NCI-H2081 treated with DMSO at 0.1 percent for 48 hours (cell line): ENCODE measurements at places on chromosomes 5 and 9.

GRCh38 chr5:58860680-58861079 is 277.8 kb downstream of the RAB3C start:
- DNase-seq = no peak

GRCh38 chr5:172420235-172420939 is 33.9 kb downstream of the SH3PXD2B start:
- no peak for DNase-seq

DNA sequence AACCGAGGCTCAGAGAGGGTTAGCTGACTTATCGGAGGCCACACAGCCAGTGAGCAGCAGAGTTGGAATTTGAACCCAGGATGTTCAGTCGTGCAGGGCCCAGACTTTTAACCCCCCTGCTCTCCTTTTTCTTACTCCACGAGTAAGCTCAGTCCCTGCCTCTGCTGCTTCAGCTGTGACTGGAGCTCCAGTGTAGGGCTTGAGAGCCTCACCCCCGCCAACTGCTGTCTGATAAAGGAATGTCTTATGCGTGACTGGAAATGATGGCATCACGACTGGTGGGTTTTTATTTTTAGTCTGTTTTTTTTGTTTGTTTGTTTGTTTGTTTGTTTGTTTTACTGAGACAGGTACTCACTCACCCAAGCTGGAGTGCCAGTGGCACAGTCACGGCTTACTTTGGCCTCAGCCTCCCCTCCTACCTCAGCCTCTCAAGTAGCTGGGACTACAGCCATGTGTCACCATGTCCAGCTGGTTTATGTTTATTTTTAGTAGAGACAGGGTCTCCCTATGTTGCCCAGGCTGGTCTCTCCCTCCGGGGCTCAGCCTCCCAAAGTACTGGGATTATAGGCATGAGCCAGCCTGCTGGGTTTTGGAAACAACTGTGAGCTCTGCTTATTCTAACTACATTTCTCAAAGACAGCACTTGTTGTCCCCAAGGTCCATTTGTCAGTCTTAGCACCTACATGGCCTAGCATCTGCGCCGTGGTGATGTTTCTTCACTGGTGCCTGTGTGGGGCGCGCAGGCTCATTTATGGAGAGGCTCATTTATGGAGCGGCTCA is 52.5 kb upstream of the NCS1 start:
- DNase-seq = no peak

DNA sequence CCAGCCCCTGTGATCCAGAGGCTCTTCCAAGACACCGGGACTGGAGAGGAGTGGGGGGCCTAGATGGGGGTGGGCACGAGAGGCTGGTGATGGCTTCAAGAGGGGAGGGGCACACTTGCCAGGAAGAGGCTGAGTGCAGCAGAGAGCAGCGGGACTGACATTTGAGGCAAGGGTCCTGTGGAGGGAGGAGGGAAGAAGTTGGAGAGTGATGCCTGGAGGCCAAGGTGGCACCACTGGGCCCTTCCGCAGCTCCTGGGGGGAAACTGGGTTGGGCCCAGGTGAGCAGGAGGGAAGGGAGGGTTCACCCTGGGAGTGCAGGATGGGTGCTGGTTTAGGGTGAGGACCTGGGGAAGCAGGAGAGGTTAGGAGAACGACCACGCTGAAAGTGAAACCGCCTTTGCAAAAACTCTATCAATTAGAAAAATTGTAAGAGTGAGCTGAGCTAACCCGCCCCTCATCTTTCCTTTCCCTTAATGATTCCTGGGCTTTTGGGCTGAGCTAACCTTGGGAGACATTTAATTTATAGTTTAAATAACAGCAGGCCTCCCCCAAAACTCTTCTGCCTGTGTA is 26.2 kb downstream of the ABO start:
- no peak for DNase-seq

GRCh38 chr9:6006749-6007057 is 8.7 kb downstream of the RANBP6 start:
- DNase-seq = no peak
